ENCODE measurements at places on chromosomes 6 and 20. TPM values are rescaled to one million over a fixed set of nuclear protein-coding genes. Genes with fewer than 3 reads are reported as not detected.

DNA sequence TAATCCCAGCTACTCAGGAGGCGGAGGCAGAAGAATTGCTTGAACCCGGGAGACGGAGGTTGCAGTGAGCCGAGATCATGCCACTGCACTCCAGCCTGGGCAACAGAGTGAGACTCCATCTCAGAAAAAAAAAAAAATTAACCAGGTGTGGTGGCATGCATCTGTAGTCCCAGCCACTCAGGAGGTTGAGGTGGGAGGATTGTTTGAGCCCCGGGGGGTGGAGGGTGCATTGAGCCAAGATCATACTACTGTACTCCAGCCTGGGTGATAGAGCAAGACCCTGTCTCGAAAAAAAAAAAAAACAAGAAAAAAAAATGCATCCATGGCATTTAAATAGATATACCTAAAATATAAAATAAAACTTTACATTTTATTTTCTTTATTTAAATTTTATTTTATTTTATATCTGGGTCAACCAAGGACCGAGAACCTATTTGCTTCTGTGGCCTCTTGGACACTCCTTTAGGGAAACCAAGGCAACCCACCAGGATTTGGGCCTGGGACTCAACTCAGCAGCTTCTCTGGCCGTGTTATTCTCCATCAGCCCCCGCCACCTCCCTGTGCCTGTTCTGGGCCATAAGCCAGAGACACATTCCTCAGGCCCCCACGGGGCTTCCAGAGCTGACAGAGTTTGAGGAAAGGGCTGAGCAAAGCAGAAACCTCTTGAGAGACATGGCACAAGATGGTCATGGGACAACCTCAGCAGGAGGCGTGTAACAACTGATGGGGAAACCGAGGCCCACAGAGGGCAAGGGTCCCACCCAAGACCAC, 6.2 kb downstream of the SNTA1 start:
- H3K4me1 ChIP-seq, result peaks cover 2% of the 10 kb centered on the region
- peaks cover 12% of the 10 kb centered on the region for H3K27me3 ChIP-seq
- no peak overlapping the region for H3K4me3 ChIP-seq
- H3K27ac ChIP-seq, result no peak overlapping the region
- H3K36me3 ChIP-seq, result no peaks in the 10 kb centered on the region

The POU3F2 gene
- 1.4 TPM for total RNA-seq

The BTNL2 gene
- not detected for total RNA-seq

- H3K36me3 ChIP-seq, result no peaks in the 10 kb centered on the region
- H3K27me3 ChIP-seq, result peaks cover 13% of the 10 kb centered on the region
- peaks cover 5% of the 10 kb centered on the region for H3K4me1 ChIP-seq
These were observed 130.5 kb downstream of the CEBPB start for GRCh38 chr20:50320901-50321796.

- H3K4me3 ChIP-seq, result no peak overlapping the region
- no peak overlapping the region for H3K27ac ChIP-seq
- no peak for DNase-seq
- H3K27me3 ChIP-seq, result no peaks in the 10 kb centered on the region
These were observed 7.5 kb downstream of the YTHDF1 start for GRCh38 chr20:63208346-63208909.

DNA sequence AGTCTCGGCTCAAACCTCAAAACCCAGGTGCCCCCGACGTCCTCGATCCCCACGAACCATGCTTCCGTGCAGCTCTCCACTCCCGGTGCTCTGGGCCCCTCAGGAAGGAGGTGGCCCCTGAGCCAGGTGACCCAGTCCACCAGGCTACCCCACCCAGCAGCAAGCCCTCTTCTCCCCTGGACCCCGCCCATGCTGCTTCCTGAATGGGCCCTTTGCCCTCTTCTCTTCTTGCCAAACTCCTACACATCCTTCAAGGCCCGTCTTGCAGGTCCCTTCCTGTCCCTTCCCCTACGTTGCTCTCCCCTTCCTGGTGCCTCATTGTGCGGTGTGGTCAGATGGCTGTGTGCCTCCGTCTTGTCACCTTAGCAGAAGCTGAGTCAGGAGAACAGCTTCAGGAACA, 3.4 kb upstream of the GATA5 start:
- peak overlapping the region; percentile 52 for H3K27ac ChIP-seq
- H3K36me3 ChIP-seq, result no peaks in the 10 kb centered on the region
- peaks cover 44% of the 10 kb centered on the region for H3K27me3 ChIP-seq
- no peak for DNase-seq
- peak overlapping the region; percentile 26 for H3K4me3 ChIP-seq
- peaks cover 16% of the 10 kb centered on the region for H3K4me1 ChIP-seq

- peaks cover 30% of the 10 kb centered on the region for H3K4me1 ChIP-seq
- DNase-seq, result no peak
- H3K36me3 ChIP-seq, result peaks cover 3% of the 10 kb centered on the region
- H3K27ac ChIP-seq, result no peak overlapping the region
- no peak overlapping the region for H3K4me3 ChIP-seq
- no peaks in the 10 kb centered on the region for H3K27me3 ChIP-seq
These were observed 27.8 kb downstream of the FYN start for GRCh38 chr6:111845441-111845871.

The TBC1D7 gene
- total RNA-seq, result 34.3 TPM

DNA sequence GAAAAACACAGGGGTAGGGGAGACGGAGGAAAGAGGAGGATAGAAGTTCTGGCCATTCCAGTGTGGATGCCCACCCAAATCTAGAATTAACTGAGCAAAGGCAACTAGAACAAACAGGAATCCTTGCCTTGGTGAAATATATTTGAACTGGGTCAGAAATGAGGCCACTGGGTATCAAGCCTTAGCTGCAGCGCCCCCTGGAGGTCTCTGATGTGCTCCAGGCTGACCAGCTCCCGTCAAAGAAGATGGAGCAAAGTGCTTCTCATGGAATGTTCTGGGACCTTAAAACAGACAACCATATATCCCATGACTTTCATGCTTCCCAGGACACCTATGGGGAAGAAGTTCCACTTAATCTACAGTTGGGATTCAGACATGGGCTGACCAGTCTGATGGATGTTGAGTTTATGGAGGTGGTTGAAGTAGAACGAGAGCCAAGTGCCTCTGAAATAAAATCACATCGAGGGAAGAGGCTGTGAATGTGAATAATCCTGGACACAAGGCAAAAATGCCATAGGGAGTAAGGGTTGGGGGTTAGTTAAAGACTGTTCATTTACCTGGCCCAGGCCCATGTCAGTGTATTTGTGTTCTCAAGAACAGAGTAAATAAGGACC, 50.4 kb downstream of the HLA-DPB1 start:
- peaks cover 4% of the 10 kb centered on the region for H3K36me3 ChIP-seq
- H3K4me1 ChIP-seq, result peaks cover 19% of the 10 kb centered on the region
- DNase-seq, result peak; percentile 31
- H3K4me3 ChIP-seq, result no peak overlapping the region

DNA sequence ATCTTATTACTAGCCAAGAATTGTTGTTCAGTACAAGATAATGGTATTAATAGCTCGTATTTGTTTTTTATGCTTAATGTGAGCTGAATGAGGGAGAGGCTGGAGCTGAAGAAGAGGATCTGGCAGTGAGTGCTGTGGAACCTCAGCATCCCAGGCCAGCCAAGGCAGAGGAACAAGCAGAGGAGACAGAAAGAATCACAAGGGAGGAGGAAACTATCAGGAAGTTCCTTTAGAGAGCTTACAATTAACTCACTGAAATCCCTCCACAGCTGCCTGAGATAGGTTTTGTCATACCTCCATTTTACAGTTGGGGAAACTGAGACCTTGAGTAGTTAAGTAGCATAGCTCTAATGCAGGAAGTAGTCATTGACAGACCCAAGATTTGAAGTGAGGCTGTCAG, 39.9 kb upstream of the TULP4 start:
- no peaks in the 10 kb centered on the region for H3K27me3 ChIP-seq
- H3K27ac ChIP-seq, result peak overlapping the region; percentile 9
- H3K4me3 ChIP-seq, result no peak overlapping the region
- H3K4me1 ChIP-seq, result peaks cover 4% of the 10 kb centered on the region

The ADA gene
- total RNA-seq, result 11.4 TPM

GRCh38 chr6:42689371-42689770, 33.0 kb downstream of the PRPH2 start:
- DNase-seq, result no peak
- H3K36me3 ChIP-seq, result peaks cover 46% of the 10 kb centered on the region
- no peaks in the 10 kb centered on the region for H3K4me1 ChIP-seq
- peak overlapping the region; percentile 56 for H3K27ac ChIP-seq
- no peaks in the 10 kb centered on the region for H3K27me3 ChIP-seq
- no peak overlapping the region for H3K4me3 ChIP-seq

DNA sequence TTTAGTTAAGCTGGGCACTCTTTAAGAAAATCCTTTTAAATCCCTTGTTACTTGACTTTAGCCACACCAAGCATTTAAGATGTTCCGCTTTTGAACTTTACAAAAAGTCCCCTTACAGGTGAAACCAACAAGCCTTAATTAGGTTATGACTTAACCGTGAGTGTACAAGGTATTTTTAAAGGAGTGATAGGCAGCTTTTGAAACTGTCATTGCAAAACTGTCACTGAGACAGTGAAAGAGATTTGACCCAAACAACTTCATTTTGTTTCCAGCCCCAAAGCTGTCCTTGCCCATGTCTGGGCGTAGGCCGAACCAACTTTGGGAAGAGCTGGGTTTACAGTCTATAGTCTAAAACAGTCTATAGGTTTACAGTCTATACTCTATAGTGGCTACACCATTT, 305.4 kb downstream of the FARS2 start:
- H3K27ac ChIP-seq, result no peak overlapping the region
- H3K4me3 ChIP-seq, result no peak overlapping the region
- no peak for DNase-seq
- H3K4me1 ChIP-seq, result peaks cover 7% of the 10 kb centered on the region
- H3K36me3 ChIP-seq, result peaks cover 6% of the 10 kb centered on the region

DNA sequence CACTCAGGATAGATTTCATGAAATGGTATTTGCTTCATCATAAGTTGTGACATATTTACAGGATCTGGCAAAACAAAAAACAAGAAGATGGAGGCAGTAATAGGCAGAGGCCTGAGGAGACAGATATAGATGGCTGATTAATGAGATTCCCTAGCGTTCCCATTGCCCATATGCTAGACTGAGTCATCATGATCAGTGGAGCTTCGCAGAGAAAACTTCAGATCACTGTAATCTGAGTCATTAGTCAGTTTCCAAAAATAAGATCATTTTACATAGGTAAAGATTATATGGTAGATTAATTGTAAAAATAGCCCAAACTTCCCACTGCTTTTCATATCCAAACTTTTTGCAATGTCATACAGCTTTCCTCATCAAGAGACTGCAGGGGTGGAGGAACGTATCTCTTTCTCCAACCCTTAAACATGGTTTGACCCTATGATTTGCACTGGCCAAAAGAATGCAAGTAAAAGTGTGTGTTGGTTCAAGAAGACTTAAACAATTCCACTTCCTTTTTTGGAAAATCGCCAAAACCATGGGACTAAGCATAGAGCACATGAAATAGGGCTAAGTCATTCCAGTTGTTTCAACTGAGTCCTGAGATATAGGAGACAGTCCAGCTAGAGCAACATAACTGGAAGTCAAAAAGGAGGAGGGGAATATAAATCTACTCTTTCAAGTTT, 626.0 kb downstream of the RNF144B start:
- H3K4me3 ChIP-seq, result no peak overlapping the region
- peaks cover 2% of the 10 kb centered on the region for H3K4me1 ChIP-seq
- no peaks in the 10 kb centered on the region for H3K27me3 ChIP-seq
- DNase-seq, result no peak

The DPPA5 gene
- not detected for total RNA-seq

DNA sequence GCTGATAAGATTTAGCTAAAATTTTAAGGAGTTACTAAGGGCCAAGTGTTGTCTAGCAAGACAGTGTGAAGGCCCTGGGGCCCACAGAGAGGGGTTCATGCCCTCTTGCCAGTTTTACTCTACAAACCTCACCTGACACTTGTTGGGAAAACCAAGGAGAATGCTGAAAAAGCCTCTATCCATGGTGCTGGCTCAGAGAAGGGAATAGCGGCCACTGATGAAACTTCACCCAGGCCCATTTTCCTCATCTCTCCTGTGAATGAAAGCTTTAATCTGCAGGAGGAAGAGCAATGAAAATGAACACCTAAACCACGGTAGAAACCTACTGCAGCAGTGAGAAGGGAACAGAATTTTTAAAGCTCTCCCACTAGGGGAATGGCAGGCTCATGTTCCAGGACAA, 317.3 kb upstream of the CNR1 start:
- H3K27ac ChIP-seq, result no peak overlapping the region
- no peaks in the 10 kb centered on the region for H3K36me3 ChIP-seq
- H3K27me3 ChIP-seq, result no peaks in the 10 kb centered on the region
- no peak for DNase-seq
- H3K4me3 ChIP-seq, result no peak overlapping the region

DNA sequence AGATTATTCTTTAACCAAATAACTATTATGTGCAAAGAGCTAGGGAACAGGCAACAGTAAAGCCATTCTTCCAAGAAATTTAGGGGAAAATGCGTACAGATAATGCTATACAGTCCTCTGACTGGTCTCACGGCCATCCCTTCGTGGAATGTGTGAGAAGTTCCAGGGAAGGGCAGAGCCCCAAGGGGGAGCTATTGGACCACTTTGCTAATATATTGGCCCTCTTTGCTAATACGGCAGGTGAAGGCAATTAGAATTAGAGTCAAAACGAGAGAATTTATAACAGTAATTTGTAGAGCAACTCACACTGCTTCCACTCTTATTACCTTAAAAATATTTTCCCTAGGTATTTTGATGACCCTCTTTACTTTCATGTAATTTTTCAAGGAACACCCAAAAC, 140.4 kb downstream of the IMPG1 start:
- peak; percentile 34 for DNase-seq
- H3K4me1 ChIP-seq, result peaks cover 21% of the 10 kb centered on the region
- no peaks in the 10 kb centered on the region for H3K36me3 ChIP-seq
- H3K27ac ChIP-seq, result no peak overlapping the region
- peaks cover 3% of the 10 kb centered on the region for H3K27me3 ChIP-seq

DNA sequence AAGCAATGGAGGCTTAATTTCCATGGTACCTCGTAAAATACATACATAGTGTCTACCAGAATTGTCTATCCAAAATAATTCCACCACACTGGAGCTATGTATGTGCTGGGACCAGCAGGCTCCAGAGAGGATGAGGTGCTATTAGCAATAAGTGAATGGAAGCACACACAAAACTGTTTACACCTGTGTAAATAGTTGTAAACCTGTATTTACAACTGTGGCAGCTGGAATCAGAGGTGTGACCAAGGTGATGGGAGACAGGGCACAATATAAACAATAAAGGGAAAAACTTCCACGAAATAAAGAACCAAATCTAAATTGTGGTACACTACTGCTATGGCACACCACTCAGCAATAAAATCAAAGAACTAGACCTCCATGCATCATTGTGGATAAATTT, 14.4 kb downstream of the RARS2 start:
- H3K27ac ChIP-seq, result peak overlapping the region; percentile 19
- peaks cover 21% of the 10 kb centered on the region for H3K36me3 ChIP-seq
- no peak for DNase-seq
- peaks cover 15% of the 10 kb centered on the region for H3K4me1 ChIP-seq
- H3K4me3 ChIP-seq, result no peak overlapping the region
- no peaks in the 10 kb centered on the region for H3K27me3 ChIP-seq

The ZNF391 gene
- 9.8 TPM for total RNA-seq

DNA sequence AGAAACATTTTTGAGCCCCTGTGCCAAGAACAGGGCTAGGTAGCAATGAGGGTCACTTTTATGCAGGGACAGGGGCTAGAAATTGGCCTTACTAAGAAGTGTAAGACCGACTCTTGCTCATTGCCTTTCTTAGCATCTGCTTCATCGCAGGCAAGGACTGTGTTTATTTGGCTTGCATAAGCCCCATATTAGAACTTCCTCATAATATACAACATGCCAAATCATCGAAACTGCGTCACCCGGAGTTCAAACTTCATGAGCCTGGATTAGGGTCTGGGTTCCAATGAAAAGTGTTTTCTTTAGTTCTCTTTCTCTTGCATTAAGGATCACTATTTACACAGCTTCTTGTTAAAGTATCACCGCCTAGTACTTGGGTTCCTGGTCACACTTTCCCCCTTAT, 977 bp upstream of the SMAP1 start:
- peak overlapping the region; percentile 81 for H3K27ac ChIP-seq
- peaks cover 5% of the 10 kb centered on the region for H3K27me3 ChIP-seq
- peak overlapping the region; percentile 63 for H3K4me3 ChIP-seq
- peaks cover 25% of the 10 kb centered on the region for H3K4me1 ChIP-seq
- no peaks in the 10 kb centered on the region for H3K36me3 ChIP-seq

The COL12A1 gene
- 2.0 TPM for total RNA-seq

The CLPSL2 gene
- total RNA-seq, result not detected

Data from progenitor cell of endocrine pancreas (in vitro differentiated cells).